ENCODE measurements at places on chromosomes 2 and 18.

GRCh38 chr18:37649930-37650329 is 84.3 kb upstream of the CELF4 start:
- DNase-seq, result no peak

DNA sequence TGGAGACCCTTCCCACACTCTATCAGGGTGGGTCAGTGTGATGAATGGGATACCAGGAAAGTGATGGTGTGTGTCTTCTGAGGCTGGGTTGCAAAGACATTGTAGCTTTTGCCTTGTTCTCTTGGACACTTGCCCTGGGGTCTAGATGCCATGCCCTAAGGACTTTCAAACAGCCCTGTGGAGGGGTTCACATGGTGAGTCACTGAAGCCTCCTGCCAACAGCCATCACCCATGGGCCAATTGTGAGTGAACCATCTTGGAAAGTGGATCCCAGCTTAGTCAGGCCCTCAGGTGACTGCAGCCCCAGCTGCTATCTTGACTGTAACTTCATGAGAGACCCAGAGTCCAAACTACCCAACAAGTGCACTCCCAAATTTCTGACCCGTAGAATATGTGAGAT is 25.8 kb upstream of the IGFBP5 start:
- DNase-seq, result no peak

GRCh38 chr2:168565112-168565511 is 109.0 kb downstream of the CERS6 start:
- peak; percentile 43 for DNase-seq

- DNase-seq, result no peak
These were observed 93.8 kb upstream of the COPS8 start for GRCh38 chr2:236991874-236992273.

- no peak for DNase-seq
These were observed 138.8 kb downstream of the TWIST2 start for GRCh38 chr2:238986491-238987351.

- no peak for DNase-seq
These were observed 10.7 kb downstream of the GPR45 start for GRCh38 chr2:105252271-105252670.

DNA sequence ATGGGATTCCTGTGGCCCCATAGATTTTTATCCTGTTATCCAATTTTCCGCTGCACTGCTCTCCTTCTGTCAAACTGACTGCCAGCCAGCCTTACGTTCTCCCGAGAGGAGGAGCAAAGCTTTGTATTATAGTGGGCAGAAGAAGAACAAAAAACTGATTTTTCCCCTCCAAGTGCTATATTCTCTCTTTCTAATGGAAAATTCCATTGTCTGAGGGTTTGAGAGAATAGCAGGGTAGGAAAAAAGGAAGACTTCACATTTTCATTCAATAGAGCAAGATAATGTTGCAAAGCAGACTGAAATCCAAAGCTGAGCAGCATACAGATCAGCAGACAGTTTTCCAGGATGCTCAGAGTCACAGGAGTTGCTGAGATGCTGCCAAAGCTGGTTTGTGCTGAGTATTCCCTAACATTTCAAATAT is 238.0 kb downstream of the UBE2E3 start:
- no peak for DNase-seq

DNA sequence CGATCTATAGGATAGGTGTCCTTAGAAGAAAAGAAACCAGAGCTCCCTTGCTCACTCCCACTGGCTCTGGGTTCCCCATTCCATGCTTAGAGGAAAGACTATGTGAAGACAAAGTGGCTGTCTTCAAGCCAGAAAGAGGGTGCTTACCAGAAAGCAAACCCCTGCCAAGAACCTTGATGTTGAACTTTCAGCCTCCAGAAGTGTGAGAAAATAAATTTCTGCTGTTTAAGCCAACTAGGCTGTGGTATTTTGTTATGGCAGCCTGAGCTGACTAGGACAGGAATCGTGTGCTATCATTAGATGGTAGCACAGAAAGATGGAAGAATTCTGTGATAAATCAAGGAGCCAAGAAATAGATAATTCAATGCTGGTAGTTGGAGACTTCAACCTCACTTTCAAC is 19.9 kb upstream of the TFCP2L1 start:
- no peak for DNase-seq

DNA sequence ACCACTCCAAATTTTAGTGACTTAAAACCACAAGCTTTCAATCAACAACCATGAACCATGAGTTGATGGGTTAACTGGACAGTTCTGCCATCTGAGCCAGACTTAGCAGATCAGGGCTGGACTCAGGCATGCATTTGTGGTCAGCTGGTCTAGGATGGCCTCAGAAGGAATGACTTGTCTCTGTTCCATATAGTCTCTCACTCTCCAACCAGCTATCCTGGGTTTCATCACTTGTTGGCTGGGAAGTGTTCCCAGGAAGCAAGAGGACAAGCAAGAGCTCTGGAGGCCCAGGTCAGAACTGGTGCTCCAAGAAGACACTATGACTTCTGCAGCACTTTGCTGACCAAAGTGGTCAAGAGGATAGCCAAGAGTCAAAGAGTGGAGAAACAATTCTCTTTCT is 17.5 kb upstream of the MAP3K20 start:
- DNase-seq, result no peak

GRCh38 chr2:220811952-220812570 is 760.0 kb downstream of the EPHA4 start:
- no peak for DNase-seq

DNA sequence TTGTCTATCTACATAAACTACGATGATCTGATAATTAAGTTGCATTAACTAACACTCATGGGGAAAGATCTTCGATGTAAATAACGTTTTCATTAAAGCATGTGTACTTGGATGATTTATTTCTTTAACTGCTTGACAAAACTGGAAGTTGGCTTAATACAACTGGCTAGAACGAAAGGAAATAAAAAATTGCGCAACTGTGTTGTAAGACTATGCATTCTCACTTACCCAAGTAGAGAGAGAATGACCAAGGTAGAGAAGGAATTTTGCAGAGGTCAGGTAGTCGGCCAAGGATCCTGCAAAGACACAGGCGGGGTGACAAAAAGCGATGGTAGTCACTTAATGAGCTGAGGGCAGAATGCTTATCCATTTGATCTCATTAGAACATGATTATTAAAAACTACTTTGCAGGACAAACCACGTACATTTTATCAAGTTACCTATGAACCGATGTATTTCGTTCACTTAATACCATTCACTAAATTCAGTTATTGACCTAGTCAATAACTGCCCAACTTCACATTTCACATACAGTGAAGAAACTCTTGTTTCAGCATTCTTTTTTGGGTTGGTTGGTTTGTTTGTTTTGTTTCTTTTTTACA is 900 bp downstream of the SLC40A1 start:
- peak; percentile 55 for DNase-seq

DNA sequence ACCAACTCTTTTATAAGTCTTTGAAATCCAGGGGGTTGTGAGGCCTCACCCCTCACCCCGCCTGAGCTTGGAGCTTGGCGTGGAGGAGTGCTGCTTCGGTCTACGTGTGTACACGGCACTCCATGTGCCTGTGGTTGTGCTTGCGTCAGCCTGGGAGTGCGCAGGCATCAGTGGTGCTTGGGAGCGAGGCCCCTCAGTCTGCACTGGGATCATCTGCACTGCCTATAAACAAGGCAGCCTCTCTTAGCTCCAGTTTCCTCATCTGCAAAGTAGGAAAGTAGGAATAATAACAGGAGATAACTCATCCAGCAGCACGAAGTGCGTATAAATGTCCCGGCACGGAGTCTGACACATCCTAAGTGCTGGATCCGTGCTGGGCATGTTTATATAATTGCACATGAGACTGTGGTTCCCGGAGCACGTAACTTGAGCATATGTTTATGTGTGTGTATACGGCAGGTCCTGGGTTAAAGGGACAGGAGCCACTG is 1.2 kb downstream of the GYPC start:
- peak; percentile 75 for DNase-seq

All from umbilical cord (tissue), 2 donors.